Urothelium cell line (cell line): ENCODE measurements at places on chromosomes 11 and 22.
A peak's percentile ranks its signal among the peaks of the same experiment; 100 is the strongest.

DNA sequence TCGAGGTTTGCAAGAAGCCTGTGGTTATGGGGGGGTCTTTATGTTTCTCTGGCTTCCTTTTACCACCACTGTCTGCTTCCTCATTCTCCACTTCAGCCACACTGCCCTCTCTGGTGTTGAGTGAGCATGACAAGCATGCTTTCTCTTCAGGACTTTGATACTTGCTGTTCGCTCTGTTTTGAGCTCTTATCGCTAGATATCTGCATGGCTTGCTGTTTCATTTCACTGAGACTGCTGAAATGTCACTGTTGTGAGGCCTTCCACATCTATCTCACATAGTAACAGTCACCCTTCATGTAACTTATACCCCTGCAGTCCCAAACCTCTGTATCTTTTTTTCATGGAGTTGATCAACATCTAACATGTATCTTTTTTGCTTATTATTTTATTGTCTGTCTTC lies 59.8 kb downstream of the TMEM135 start:
- DNase-seq, result peak; percentile 30

GRCh38 chr22:30270832-30271231 lies 4.2 kb upstream of the OSM start:
- DNase-seq, result no peak

DNA sequence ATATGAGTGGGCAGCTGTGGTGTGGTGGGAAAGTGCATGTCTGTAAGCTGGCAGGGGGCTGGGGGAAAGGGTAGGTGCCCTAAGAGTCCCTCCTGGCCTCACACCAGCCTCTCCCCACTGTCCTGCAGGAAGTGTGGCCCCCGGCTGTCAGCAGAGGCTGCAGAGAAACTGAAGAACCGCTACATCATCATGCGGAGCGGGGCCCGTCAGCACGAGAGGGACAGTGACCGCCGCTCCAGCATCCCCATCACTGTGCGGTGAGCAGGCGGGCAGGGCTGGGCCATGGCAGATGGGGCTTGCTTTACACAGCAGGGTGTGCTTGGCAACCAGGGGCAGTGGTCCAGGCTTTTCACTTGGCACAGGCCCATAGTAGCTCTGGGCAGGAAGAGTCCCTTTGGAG lies 19.8 kb downstream of the MCM5 start:
- no peak for DNase-seq

- no peak for DNase-seq
These were observed 21.7 kb upstream of the CLDN5 start for GRCh38 chr22:19545935-19546207.

DNA sequence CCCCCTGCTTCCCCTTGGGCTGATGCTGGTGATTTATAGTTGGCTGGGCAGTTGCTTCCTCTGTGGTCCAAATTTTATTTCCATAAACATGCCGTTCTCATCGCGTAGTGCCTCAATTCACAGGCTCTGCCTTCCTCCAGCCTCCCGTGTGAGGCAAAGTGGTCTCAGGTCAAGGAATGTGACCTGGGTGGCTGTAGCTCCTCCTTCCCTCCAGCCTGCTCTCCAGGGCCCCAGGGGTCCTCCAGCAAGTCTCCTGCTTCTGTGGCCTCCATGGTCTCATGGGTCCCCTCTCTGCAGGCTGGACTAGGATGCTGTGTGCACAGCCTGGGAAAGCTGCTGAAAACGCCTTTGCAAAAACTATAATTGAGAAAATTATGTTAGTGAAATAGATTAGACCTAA lies 694.1 kb downstream of the BRD1 start:
- no peak for DNase-seq

DNA sequence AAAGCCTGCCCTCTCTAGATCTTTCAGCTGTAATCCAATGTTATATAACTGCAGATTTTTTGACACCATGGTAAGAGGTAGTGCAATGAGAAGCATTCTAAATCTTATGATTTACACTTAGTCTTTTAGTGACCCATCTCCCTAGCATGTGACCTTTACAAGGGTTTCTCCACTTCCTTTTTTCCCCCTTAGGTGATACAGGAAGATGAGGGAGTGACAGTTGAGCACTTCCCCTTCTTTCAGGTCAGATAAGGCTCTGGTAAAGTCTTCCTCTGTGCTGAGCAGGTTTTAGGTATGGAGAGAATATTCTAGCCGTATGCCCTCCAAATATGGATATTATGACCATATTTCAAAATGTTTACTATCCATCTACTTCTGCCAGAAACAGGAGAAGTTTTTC lies 753.6 kb downstream of the JRKL start:
- no peak for DNase-seq

- DNase-seq, result no peak
These were observed 16.0 kb downstream of the PIM3 start for GRCh38 chr22:49976439-49977175.

DNA sequence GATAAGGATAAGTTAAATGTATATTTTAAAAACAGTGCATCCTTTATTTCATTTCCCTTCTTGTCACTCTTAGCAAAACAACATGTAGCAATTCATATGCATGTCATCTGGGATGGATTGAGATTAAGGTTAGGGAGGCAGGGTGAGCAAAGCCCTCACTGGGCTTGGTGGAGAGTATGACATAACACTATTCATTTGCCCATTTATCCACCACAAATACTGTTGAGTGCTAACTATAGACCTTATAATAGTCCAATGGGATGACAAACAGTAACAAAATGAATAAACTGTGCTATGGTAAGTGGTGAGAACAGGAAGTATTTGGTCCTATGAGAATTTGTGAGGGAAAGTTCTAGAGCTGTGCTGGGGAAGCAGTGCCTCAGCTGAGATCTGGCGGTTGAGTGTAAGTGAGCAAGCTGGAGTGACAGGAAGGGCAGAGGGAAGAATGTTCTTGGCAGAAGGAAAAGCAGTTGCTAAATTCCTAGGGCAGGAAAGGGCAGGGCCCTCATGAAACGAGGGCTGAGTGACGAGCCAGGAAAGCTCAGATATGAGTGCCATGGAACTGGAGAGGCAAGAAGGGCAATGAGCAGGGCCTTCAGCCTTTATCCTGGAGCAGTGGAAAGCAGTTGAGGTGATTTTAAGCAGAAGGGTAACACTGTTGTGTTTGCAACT lies 6.7 kb downstream of the HSD17B12 start:
- DNase-seq, result no peak
